M059J (cell line): ENCODE measurements at places on chromosomes 11 and 22. TPM values are rescaled to one million over a fixed set of nuclear protein-coding genes. Genes with fewer than 3 reads are reported as not detected.

CLCF1 gene
- total RNA-seq, result 16.2 and 22.6 TPM in 2 replicates

ENTHD1 gene
- not detected in 2 replicates for total RNA-seq

PELI3 gene
- total RNA-seq, result 8.7 and 11.9 TPM in 2 replicates

CDCA5 gene
- 47.9 and 56.8 TPM in 2 replicates for total RNA-seq

YPEL1 gene
- 1.2 and 2.4 TPM in 2 replicates for total RNA-seq

AIFM3 gene
- 0.10 and 0.47 TPM in 2 replicates for total RNA-seq

NAALADL1 gene
- 0.34 TPM in 1 of 2 replicates, not detected in the other for total RNA-seq

KRTAP5-2 gene
- not detected in 2 replicates for total RNA-seq

PATE4 gene
- total RNA-seq, result not detected in 2 replicates

CRYBA4 gene
- not detected in 2 replicates for total RNA-seq

C11orf86 gene
- not detected in 2 replicates for total RNA-seq

APOL4 gene
- 0.10 TPM in 1 of 2 replicates, not detected in the other for total RNA-seq

GPR83 gene
- 0.02 TPM in 1 of 2 replicates, not detected in the other for total RNA-seq

OR52E2 gene
- not detected in 2 replicates for total RNA-seq

PSMC3 gene
- total RNA-seq, result 283 and 294 TPM in 2 replicates

UPB1 gene
- 0.05 and 0.47 TPM in 2 replicates for total RNA-seq

USP35 gene
- total RNA-seq, result 4.6 and 4.7 TPM in 2 replicates

DEFB131B gene
- not detected in 2 replicates for total RNA-seq

KRTAP5-9 gene
- not detected in 2 replicates for total RNA-seq

GUCY1A2 gene
- 0.39 and 1.1 TPM in 2 replicates for total RNA-seq

EXPH5 gene
- 2.3 and 2.7 TPM in 2 replicates for total RNA-seq

HSPB2 gene
- total RNA-seq, result not detected in 2 replicates

PCF11 gene
- 16.5 and 25.3 TPM in 2 replicates for total RNA-seq

PARVB gene
- 0.15 TPM in 1 of 2 replicates, not detected in the other for total RNA-seq

TRMT112 gene
- 378 and 452 TPM in 2 replicates for total RNA-seq

CNGA4 gene
- not detected in 2 replicates for total RNA-seq

APOBEC3F gene
- total RNA-seq, result 4.8 and 6.1 TPM in 2 replicates

CARD16 gene
- 18.9 and 23.4 TPM in 2 replicates for total RNA-seq

EMID1 gene
- total RNA-seq, result 0.07 TPM in 1 of 2 replicates, not detected in the other

ARHGAP42 gene
- total RNA-seq, result 5.9 and 7.0 TPM in 2 replicates

PGA5 gene
- total RNA-seq, result not detected in 2 replicates

CALCA gene
- not detected in 2 replicates for total RNA-seq

TEX12 gene
- total RNA-seq, result 0.22 TPM in 1 of 2 replicates, not detected in the other

SCN2B gene
- total RNA-seq, result 0.05 and 0.32 TPM in 2 replicates

MPPED2 gene
- 0.49 and 1.4 TPM in 2 replicates for total RNA-seq

CDC42BPG gene
- total RNA-seq, result 0.02 and 0.54 TPM in 2 replicates

MS4A6E gene
- 25.8 and 38.5 TPM in 2 replicates for total RNA-seq

RIMBP3C gene
- total RNA-seq, result 0.17 and 1.2 TPM in 2 replicates

TNNT3 gene
- not detected in 2 replicates for total RNA-seq

MRGPRX4 gene
- total RNA-seq, result not detected in 2 replicates

KCNJ11 gene
- not detected in 2 replicates for total RNA-seq

TAF10 gene
- total RNA-seq, result 108 and 133 TPM in 2 replicates

ANKK1 gene
- total RNA-seq, result not detected in 2 replicates
